ENCODE measurements at places on chromosomes 6 and 20. TPM values are rescaled to one million over a fixed set of nuclear protein-coding genes. Genes with fewer than 3 reads are reported as not detected.

DEFB119 gene
- total RNA-seq = not detected

RNF217 gene
- total RNA-seq = 16.4 TPM

KIFC1 gene
- total RNA-seq = 105 TPM

MOCS1 gene
- total RNA-seq = 2.5 TPM

LRFN2 gene
- total RNA-seq = not detected

CALHM4 gene
- not detected for total RNA-seq

RIPPLY2 gene
- total RNA-seq = not detected

SH3BGRL2 gene
- total RNA-seq = 44.3 TPM

NDUFAF5 gene
- 12.8 TPM for total RNA-seq

THBS2 gene
- total RNA-seq = not detected

GSTA1 gene
- total RNA-seq = not detected

WFDC10B gene
- total RNA-seq = not detected

ZC2HC1B gene
- not detected for total RNA-seq

NRSN1 gene
- total RNA-seq = 0.14 TPM

LST1 gene
- total RNA-seq = not detected

PPP1R3G gene
- total RNA-seq = 0.20 TPM

GPLD1 gene
- 3.5 TPM for total RNA-seq

ZNF334 gene
- total RNA-seq = not detected

RNF182 gene
- 1.6 TPM for total RNA-seq

HCK gene
- not detected for total RNA-seq

MAS1 gene
- not detected for total RNA-seq

CLPSL1 gene
- not detected for total RNA-seq

VSX1 gene
- not detected for total RNA-seq

PHACTR2 gene
- total RNA-seq = 19.5 TPM

BMP6 gene
- 0.17 TPM for total RNA-seq

SLC22A16 gene
- not detected for total RNA-seq

GGT7 gene
- total RNA-seq = 13.5 TPM

OXT gene
- not detected for total RNA-seq

ARG1 gene
- not detected for total RNA-seq

Data from Calu3 (cell line).